ENCODE measurements at places on chromosomes 2 and 18.

- no peak for DNase-seq
Measured at GRCh38 chr18:79878741-79879378, 72.6 kb downstream of the SLC66A2 start.

DNA sequence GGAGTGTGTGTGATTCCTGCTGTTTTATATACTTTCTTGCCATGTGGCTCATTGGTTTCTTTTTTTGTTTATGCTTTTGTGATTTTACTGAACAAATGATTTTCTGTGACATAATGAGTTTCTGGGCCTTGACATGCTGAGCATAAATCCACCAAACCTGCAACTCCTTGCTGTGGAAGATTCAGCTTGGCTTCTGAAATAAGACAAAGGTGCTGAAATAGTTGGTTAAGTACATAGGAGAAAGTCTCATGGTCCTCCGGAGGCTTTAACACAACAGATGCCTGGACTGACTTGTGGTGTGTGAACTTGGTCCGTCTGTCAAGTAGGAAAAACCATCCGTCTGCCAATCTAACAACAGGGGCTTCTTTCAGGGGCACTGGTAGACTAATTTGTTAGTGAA lies 315.3 kb upstream of the CXCR4 start:
- DNase-seq: no peak

DNA sequence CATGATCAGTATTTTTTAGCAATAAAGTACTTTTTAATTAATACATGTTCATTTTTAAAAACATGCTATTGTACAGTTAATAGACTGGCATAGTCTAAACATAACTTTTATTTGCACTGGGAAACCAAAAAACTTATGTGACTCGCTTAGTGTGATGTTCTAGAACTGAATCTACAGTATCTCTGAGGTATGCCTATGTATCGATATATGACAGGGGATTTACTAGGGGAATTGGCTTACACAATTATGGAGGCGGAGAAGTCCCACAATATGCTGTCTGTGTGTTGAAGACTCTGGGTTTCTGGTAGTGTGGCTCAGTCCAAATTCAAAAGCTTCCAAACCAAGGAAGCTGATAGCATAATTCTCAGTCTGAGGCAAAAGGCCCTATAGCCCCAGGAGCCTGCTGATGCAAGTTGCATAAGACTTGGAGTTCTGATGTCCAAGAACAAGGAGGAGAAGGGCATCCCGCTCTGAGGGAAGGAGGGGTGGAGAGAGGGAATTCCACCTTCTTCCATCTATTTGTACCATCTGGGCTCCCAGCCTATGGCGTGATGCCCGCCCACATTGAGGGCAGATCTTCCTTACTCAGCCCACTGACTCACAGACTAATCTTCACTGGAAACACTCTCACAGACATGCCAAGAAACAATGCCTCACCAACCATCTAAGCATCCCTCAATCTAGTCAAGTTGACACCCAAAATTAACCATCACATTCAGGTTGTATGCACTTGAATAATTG lies 27.5 kb downstream of the ZNF638 start:
- no peak for DNase-seq

DNA sequence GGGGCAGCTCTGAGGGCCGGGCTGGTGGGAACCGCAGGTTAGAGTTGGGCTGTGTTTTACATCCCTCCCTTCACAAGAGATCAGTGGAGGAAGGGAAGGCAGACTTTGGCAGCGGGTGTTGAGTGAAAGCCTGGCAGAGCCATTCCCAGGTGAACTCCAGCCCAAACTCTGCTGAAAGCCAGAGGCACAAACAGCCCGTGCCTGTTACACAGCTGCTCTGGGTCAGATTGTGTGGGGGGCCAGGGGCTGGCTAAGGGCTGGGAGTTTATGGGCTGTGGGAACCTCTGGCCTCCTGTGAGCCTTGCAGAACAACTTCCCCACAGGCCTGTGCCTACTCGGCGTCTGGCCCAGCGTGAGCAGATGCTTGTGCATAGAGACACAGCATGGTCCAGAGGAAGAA lies 286.8 kb downstream of the CLIP4 start:
- DNase-seq: no peak

DNA sequence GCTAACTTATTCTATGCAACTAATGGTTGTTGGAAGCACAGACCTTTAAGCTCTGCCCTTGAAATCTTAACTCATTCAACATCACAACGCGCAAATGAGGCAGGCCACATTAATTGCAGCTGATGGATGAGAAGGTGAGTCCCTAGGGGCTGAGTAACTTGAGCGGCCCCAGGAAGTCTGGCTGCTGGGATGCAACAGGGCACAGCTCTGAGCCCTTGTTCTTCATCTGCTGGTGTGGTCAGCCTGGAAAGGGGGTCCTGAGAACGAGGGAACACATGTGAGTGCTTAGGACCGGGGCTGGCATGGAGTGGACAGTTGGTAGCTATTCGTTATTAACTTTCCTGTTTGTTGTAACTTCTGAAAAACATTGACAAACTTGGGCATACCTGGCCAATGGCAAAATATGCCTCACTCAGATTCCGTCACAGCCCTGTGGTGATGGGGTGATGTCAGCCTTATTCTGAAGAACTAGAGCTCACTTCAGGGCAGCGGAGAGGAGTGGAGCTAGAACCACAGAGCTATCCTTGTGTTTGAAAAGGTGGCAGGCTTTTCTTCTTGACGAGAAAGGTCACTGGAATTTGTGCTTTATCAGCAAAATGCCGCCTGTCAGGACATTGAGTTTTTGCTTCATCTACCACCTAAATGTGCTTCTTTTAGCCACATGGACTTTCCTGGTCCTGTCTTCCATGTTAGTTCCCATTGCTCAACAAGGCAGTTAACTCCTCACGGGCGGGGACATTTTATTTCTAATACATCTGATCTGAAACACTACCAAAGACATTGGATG lies 145.9 kb upstream of the FHL2 start:
- no peak for DNase-seq
